Renal cortex interstitium (tissue), 15 donors: ENCODE measurements at places on chromosomes 2 and 18. TPM values are rescaled to one million over a fixed set of nuclear protein-coding genes. Genes with fewer than 3 reads are reported as not detected.

- DNase-seq: no peak
Observed at GRCh38 chr2:105181282-105181681, 60.3 kb upstream of the GPR45 start.

DNA sequence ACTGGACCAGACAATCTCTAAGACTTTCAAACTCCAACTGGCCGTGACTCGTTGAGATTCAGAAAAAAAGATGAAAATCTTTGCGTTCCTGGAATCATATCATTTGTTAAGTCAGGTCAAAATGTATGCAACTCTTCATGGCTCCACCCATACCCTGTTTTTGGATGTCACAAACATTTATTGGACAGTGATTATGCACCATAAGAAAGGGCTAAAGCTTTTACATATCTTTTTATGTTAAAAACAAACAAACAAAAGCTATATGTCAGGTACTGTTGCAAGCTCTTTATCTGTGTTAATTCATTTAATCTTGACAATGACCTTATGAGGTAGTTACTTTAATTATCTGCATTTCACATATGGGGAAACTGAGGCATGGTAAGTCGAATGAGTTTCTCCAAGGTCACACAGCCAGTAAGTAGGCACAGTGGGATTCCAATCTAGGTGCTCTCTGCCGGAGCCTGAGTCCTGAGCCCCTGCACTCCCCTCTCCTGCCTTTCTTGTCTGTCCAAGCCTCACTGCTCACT is 145.7 kb upstream of the MYCN start:
- no peak for DNase-seq

DNA sequence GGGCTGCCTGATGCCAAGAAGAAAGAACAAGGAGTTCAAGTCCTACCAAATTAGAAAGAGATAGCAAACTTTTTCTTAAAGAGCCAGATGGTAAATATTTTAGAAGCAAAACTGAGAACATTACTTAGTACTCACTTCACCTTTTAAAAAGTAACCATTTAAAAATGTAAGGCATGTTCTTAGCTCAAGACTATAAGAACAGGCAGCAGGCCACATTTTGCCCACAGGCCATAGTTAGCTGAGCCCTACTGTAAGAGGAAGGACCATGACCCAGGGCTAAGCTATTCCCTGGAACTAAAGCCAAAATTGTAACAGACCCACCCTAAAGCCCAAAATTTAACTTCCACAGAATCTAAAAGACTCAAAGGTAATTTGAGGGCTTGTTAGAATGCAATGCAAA is 31.3 kb downstream of the USP40 start:
- DNase-seq: no peak

DNA sequence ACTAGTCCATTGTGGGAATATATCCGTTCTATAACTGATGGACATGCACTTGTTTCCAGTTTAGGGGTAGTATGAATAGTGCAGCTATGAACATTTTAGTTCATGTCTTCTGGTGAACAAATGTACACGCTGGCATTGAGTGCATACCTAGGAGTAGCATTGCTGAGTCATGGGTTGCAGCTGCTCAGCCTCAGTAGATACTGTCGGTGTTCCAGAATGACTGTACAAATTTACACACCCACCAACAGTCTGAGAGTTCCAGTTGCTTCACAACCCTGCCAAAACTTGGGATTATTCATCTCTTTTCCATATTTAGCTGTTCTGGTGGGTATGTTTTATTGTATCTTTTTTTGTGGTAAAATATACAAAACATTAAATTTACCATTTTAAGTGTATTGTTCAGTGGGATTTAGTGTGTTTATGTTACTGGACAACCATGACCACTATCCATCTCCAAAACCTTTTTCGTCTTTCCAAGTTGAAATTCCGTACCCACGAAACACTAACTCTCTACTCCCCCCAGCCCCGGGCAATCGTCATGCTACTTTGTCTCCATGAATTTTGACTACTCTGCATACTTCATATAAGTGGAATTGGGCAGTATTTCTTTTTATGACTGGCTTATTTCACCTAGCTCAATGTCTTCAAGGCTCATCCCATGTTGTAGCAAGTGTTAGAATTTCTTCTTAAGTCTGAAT is 281.0 kb downstream of the PRKCE start:
- no peak for DNase-seq

DNA sequence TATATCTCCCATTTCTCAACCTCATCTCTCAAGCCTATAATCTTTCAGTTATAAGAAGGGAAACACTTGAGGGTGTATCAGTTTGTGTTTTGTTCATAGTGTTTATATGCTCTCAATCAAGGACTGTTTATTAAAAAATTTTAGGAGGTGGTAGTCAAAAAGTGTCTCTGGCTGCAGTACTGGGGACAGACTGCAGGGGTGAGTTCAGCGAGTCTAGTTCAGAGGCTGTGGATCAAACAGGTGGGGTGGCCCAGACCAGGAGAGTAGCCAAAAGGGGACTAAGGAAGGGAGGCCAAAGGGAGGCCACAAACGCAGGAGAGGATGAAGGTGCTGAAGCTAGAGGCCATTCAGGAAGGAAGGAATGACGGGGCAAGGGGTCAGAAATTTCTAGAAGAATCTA is 136.3 kb downstream of the MSH2 start:
- no peak for DNase-seq

- no peak for DNase-seq
Observed at GRCh38 chr2:70890469-70891065, 45.1 kb upstream of the ATP6V1B1 start.

- DNase-seq: no peak
Observed at GRCh38 chr2:133377021-133377481, 191.2 kb downstream of the NCKAP5 start.

GRCh38 chr18:51290860-51291259 is 93.4 kb upstream of the MEX3C start:
- DNase-seq: no peak

GRCh38 chr2:11896386-11896785 is 150.0 kb downstream of the LPIN1 start:
- DNase-seq: no peak

DNA sequence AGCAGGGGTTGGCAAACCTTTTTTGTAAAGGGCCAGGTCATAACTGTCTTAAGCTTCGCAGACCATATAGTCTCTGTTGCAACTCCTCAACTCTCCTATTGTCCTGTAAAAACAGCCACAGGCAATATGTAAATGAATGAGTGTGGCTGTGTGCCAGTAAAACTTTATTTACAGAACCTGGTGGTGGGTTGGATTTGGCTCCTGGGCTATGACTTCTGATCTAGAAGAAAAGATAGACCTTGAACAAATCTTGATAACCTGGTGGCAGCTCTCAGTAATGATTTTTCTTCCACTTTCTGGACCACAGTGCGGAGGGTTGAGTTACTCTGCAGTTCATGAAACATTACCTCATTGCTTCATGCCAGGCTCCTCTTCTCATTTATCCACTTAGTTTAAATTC is 139.3 kb downstream of the MYCN start:
- DNase-seq: no peak

GRCh38 chr2:180572346-180572745 is 408.1 kb upstream of the UBE2E3 start:
- no peak for DNase-seq

DNA sequence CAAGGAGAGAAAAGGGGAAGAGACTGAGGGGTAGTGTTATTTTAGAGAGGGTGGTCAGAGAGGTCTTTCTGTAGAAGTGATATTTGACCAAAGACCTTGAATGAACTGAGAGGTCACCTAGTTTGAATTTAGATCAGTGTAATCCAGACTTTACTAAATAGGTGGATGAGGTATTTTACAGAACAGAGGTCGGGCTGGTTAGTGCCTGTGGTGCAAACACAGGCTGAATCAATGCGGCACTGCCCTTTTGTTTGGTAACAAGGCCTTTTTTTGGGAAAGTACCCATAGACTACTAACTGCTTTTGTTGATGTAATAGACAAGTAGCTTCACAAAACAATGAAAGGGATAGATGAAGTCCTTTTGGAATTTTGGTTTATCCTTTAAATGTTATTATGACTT is 15.9 kb downstream of the RAPGEF4 start:
- no peak for DNase-seq

DNA sequence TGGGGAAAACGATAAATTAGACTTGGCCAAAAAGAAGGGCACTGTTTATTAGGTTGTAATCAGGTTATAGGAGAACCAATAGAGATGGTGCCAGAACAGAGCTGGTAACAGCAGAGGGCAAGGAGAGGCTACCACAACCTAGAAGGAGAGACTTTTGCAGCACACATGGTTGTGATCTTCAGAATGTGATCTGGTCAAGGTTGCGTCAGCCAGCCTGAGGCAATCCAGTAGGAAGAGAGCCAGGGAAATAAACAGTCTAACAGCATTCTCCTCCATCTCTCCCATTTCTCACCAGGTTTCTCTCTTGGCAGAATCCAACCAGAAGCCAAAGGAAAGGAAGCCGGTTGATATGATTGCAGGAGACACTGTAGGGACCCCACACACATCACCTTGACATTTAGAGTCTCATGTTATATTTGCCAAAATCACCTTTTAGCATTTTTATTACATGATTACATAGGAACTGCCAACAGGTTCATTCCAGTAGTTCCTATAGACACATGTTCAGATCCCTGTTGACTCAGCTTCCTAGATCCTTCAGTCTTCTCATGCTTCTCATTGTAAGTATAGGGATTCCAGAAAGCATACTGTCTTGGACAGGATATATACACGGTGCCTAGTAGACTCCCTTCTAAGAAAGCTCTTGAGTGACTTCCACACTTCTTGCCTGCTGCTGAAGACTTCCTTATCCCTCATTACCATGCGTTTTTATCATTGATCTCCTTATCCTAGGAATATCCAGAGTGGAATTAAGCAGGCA is 17.6 kb upstream of the SPATS2L start:
- DNase-seq: no peak

DNA sequence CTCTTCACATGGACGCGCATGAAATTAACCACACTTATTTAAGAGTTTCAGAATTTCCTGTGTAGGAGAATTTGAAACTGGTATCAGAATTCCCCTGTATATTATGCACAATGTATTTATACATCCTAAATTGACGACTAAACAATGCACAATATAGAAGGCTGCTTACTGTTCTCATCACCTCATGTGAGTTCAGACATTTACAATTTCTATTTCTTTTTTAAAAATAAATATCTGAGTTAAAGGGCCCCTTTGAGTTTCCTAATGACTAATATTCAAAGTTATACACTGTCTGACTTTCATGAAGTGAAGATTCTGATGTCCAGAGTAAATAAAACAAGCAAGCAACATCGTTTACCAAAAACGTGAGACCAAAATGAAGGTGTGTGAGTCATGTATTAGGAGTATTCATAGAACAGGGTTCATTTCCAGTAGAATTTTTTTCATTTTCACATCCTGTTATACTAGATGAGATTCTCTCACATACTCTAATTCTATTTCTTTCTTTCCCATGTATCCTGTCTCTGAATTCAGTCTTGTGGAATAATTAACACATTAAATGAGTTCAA is 406.2 kb downstream of the NUP35 start:
- DNase-seq: no peak

- DNase-seq: no peak
Observed at GRCh38 chr2:96506016-96506906, 1.1 kb upstream of the NEURL3 start.

DNA sequence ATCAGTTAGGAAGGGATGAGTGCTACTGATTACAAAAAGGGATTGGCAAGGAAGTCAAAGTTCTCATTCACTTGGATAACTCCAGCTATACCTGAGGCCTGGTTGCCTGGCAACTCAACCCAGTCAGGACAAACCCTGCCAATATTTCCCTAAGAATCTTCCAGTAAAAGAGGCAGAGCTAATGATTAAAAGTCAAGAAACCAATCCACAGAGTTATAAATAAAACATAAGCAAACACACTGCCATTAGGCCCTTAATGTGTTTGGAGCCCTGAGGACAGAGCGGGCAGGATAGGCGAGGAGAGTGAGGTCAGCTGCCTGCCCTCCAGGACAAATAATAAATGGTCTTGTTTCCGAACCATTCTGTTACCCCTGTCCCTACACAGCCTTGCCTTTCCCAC is 215.6 kb upstream of the NABP1 start:
- peak; percentile 66 for DNase-seq

DNA sequence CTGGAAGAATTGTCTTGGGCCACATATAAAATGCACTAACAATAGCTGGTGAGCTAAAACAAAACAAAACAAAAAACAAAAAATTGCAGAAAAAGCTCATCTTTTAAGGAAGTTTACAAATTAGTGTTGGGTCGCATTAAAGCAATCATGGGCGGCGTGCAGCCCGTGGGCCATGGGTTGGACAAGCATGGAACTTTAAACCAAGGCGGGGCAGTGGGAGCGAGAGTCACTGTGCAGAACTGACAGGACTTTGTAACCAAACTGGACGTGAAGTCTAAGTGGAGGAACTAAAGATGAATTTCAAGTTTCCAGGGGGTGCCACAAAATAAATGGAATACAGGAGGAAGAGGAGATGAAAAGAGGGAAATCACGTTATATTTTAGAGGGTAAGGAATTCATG is 80.7 kb downstream of the PSMG2 start:
- no peak for DNase-seq

GRCh38 chr2:1766851-1767811 is 22.8 kb upstream of the PXDN start:
- no peak for DNase-seq

- DNase-seq: no peak
Observed at GRCh38 chr2:168916331-168916675, 15.2 kb downstream of the G6PC2 start.

DNA sequence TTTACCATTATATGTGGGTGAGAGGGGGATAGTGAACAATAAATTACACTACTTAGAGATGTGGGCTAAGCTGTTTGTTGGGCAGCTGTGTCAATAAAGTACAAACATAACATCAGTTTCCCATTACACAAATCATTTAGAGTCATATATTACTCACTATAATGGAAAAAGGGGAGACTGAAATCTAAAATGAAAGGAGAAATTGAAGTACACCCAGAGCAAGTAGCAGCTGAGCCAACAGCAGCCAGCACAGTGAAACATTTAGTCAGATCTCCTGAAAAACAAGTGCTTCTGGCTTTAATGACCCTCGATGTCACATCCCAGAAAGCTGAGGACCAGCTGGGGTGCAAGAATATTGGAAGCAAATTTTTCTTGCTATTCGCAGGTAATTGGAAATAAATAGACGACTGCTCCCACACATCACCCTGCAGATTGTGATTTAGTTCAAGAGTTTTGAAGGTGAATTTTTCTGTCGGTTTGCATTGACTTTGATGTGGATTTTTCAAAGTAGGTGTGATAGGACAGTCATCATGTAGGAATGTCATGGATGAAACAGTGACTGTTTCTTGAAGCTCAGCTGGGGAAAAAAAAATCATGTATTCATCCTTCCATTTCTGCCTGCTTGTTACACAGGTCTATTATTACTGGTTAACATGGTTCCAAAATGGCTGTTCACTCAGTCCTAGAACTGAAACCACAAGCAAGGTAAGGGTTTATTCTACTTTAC is 1607.3 kb upstream of the CELF4 start:
- DNase-seq: no peak

- DNase-seq: no peak
Observed at GRCh38 chr2:229178117-229178516, 93.0 kb downstream of the PID1 start.

STAMBP gene
- 58.6 TPM for polyA plus RNA-seq

COA5 gene
- 71.9 TPM for polyA plus RNA-seq

IL36B gene
- not detected for polyA plus RNA-seq

GAREM2 gene
- polyA plus RNA-seq: 8.9 TPM

FAM237A gene
- polyA plus RNA-seq: not detected

LRPPRC gene
- polyA plus RNA-seq: 122 TPM

SERPINB4 gene
- not detected for polyA plus RNA-seq

FZD7 gene
- polyA plus RNA-seq: 76.9 TPM

KRTCAP3 gene
- polyA plus RNA-seq: 5.1 TPM

TLX2 gene
- 0.10 TPM for polyA plus RNA-seq
